ENCODE measurements at places on chromosomes 7 and 10.
A peak's percentile ranks its signal among the peaks of the same experiment; 100 is the strongest.

DNA sequence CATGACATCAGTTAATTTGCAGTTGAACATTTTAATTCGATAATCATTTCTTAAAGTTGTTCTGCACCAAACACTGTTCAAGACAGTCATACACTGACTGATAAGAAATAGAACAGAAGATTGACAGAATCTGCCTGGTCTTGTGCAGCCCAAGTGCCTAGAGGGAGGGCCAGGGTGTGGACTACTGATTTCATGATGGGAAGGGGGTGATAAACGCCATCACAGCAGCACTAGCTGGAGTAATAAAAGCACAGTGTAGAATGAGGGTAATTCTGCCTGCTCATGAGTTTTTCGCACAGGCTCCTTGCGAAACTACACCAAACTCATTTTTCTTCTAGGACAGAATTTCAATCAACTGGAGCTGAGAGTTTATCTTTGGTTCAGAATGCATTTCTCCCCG is 270.1 kb downstream of the ARL4A start:
- no peak for DNase-seq

DNA sequence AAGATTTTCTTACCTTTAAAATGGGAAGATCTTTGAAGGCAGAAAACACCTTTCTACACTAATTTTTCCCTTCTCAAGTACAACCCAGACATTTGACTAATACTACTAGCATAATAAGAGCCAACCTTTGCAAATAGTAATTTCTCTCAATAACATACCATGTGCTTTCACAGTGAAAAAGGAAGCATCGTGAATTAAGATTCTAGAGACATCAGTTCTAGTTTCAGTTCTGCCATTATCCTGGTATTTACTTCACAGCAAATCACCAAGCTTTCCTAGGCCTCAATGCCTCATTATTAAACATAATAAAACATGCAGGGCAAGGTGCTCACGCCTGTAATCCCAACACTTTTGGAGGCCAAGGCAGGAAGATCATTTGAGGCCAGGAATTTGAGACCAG is 24.9 kb downstream of the GSAP start:
- DNase-seq, result no peak

- no peak for DNase-seq
Observed at GRCh38 chr10:104424719-104425118, 71.1 kb downstream of the CFAP58 start.

GRCh38 chr7:92634924-92635519 is 44.8 kb upstream of the FAM133B start:
- DNase-seq, result peak; percentile 35

DNA sequence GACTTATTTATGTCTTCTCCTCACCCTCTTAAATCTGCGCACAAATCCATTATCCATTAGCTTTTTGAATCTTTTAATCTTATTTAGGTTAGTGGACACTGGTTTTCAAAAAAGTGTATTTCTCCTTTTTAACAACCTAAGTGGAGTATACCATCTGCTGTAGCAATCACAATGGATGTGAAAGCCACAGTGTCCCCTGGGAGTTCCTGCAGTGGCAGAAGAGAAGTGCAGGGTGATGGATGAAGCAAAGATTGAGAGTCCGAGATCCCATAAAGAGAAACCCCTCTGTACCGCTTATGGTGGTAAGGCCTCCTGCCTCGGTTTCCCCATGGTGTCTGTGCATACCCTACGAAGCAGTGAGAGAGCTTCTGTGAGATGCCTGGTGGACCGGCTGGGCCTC is 236.4 kb downstream of the COBL start:
- no peak for DNase-seq

DNA sequence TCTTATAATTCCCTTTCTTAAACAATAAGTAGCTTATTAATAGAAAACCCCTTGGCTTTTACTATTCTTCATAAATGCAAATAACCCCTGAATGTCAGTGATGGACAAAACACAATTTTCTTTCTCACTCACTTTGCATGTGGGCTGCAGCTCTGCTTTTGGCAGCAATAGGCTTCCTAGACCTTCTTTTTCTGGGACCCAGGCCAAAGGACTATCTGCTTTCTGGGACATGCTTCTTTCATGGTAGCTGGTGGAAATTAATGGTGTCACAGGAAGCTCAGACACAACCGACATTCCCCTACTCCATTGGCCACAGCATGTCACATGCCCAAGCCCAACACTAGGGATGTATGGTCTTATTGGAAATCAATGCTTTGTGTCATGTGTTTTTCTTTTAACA is 134.3 kb upstream of the MDFIC start:
- no peak for DNase-seq

DNA sequence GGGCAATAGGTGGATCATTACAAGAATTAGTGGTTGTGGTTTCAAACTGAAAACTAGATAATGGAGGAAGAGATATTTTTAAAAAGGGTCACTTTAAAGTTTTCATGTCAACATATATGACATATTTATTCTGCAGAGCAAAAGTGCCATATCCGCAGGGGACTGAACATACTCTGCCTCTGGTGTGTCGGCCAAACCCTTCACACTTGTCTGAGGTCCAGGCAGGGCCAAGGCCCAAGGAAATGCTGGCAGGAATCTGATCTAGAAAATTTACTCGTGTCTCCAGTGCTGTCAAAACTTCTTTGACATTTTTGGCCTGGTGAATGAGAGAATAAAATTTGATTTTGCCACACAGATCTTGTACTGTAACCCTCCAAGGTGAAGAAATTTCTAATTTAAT is 562.3 kb downstream of the CCSER2 start:
- no peak for DNase-seq

- no peak for DNase-seq
Observed at GRCh38 chr10:3407208-3407607, 234.6 kb upstream of the PITRM1 start.

GRCh38 chr10:15166325-15166724 is 2.2 kb downstream of the NMT2 start:
- DNase-seq, result no peak

- DNase-seq, result no peak
Observed at GRCh38 chr10:6995341-6995740, 415.3 kb upstream of the PRKCQ start.

DNA sequence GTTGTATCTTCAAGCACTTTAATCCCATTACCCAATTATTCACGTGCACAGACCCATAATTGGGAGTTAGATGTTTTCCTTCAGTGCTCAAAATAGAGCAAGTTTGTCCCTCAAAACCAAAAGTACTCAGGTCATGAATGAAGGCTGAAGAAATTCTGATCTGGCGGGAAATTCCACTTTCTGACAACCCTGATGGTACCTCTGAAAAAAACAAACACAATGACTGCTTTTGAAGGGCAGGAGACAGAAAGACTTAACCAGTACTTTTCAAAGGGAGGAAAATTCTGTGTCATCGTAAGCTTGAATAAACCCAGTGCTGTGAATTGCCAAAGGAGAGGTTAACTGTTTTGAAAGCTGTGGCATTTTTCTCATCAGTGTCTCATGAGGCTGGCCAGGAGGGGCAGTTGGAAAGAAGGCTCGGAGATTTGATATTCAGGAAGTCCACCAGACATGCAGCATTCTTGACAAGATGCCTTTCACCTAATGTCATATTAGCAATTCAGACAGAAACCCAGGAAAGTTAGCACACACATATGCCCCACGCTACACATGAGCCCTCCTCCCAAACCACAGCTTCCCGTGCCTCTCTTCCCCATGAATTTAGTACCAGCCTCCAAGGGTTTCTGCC is 347.0 kb downstream of the KCNMA1 start:
- DNase-seq, result no peak

GRCh38 chr7:1950066-1950451 is 280.0 kb downstream of the ELFN1 start:
- no peak for DNase-seq

- no peak for DNase-seq
Observed at GRCh38 chr7:14228341-14228740, 238.9 kb upstream of the ETV1 start.

- DNase-seq, result no peak
Observed at GRCh38 chr7:18647582-18647981, 152.0 kb downstream of the HDAC9 start.

DNA sequence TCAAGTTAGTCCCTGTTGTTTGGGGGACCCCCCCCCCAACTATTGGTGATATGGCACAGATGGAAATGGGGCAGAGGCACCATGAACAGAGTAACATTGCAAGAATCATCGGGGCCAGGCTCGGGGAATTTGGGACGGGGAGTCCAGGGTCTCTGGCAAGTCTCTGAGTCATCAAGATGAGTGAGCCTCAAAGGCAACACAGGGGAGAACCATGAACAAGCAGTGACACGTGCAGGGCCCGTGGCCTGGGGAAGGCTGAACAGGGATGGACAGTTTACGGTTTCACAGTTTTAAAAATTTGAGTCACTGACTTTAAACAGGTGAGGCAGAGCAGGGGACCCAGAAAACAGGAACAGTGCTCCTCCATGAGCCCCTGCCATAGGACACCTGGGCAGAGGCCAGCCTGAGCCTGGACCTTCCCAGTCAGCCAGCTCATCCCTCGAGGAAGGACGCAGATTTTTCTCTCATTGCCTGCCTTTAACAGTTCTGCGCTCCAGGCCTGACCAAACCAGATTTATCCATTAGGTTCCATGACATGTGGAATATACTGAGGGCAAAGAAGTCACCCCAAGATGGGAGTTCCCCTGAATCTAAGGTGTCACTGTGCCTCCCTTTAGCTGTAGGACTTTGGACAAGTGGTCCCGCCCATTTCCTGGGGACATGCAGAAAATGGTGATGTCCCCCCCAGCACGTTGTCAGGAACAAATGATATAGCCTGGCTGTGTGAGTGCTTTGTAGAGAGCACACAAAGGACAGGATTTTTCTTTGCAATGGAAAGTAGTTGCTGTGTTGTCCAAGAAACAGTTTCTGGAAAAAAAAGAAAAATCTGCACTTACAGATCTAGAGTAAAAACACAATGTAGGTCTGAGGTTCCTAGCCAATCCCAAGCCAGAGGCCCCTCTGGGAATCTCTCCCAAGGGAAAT is 23.8 kb downstream of the CHST15 start:
- DNase-seq, result no peak

- DNase-seq, result no peak
Observed at GRCh38 chr7:71361451-71362032, 229.6 kb downstream of the GALNT17 start.

- DNase-seq, result no peak
Observed at GRCh38 chr10:132292287-132293200, 15.2 kb downstream of the STK32C start.

DNA sequence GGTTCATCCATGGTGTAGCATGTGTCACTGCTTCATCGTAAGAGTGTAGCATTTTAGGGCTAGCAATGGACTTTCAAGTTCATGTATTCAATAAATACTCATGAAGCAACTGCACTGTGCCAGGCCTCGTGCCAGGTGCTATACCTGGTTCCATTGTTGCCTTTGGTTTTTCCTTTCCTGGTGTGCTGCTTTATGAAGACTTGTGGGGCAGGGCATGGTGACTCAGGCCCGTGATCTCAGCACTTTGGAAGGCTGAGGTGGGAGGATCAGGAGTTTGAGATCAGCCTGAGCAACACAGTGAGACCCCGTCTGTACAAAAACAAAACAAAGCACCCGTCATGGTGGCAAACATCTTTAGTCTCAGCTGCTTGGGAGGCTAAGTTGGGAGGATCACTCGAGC is 2.2 kb upstream of the CPA4 start:
- no peak for DNase-seq

DNA sequence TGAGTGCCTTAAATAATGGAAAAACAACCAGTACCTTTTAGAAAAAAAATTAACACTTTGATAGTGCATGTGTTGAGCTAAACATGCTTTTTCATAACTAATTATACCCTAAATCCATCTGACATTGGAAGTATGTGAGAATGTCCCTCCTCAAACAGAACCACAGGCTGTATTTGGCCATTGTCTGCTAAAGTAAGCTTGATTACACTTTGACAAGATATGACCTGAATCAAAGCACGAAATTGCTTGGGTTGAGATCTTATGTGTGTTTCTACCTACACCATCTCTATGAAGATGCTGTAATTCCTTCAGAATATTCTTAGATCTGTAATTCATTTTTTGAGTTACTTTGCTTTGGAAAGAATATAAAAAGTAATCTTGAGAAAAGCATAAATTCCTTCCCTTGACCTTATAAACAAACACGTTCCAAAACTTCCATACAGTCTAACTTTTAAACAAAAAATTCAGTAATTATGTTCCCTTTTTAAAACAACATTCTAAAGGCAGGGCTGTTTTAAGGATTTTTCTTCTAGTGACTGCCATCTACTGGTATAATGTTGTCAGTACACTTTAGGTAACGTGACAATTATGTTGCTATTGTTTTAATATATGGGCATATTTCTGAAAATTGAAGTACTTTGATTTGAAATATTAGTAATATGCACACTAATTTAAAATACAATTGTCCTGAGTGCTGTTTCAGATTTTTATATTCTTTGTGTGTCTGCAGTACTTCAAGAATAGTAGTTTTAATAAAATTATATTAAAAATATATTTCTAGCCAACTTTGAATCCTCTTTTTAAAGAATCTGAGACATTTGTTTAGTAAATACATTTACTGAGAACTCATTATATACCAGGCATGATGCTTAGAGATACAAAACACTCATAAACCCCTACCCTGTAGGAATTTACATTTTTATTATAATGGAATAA is 20.9 kb downstream of the CD36 start:
- DNase-seq, result no peak

DNA sequence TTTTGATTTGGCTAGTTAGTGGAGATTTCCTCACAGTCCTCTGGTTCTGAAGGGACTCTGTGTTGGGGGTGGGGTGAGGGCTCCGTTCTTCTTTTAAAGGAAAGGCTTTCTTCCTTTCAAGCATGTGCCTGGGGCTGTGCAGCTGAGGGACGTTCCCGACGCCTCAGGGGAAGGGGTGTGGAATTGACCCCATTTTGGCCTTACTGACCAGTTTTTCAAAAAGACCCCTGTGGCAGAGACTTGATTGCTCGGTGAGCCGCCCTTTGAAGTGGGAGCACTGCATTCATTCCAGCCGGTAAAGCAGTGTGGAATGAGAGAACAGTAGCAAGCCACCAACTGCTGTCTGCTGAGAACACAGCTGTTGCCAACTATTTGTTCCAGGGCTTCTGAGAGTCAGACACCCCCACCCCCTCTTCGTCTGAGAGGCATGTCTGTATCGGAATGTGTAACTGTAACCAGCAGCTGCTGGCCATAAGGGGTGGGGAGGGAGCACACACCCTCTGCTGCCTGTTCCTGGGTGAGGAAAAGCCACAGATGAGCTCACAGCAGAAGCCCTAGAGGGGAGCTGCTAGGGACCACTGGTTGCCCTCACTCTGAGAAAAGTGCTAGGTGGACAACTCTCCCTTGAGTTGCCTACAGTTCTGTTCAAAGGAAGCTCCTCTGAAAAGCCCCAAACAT is 33.2 kb downstream of the WBP1L start:
- no peak for DNase-seq

- no peak for DNase-seq
Observed at GRCh38 chr10:97538839-97539238, 33.7 kb upstream of the ANKRD2 start.

- DNase-seq, result no peak
Observed at GRCh38 chr10:86699125-86699524, 30.8 kb downstream of the LDB3 start.

DNA sequence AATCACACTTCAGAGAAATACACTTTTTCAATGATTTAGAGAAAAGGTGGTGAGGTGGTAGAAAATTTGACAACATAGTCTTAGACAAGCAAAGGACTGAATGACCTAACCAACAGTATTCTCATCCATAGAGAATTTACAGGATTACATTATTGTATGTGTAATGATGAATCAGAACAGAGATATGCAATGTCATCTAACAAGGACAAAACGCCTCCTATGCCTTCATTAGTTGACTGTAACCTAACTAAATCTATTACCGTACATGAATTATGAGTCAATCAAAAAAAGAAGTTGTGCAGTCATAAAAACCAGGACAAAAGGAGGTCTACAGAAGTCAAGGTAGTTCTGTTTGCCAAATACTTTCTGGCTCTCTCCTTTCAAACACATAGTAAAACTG is 66.5 kb downstream of the RAB11FIP2 start:
- DNase-seq, result no peak

Measured in CD4-positive, alpha-beta T cell treated with Interleukin-4 for 1 hour (primary cell).